ENCODE measurements at places on chromosomes 3 and 15. TPM values are rescaled to one million over a fixed set of nuclear protein-coding genes. Genes with fewer than 3 reads are reported as not detected.

- DNase-seq, result no peak
- no peak overlapping the region for H3K4me3 ChIP-seq
- no peak overlapping the region for H3K27ac ChIP-seq
- H3K4me1 ChIP-seq, result peaks cover 21% of the 10 kb centered on the region
- H3K27me3 ChIP-seq, result no peaks in the 10 kb centered on the region
These were observed 7.5 kb downstream of the XIRP1 start for GRCh38 chr3:39184968-39185285.

- H3K27me3 ChIP-seq, result no peaks in the 10 kb centered on the region
- no peaks in the 10 kb centered on the region for H3K4me1 ChIP-seq
- DNase-seq, result no peak
- no peak overlapping the region for H3K27ac ChIP-seq
These were observed 470.4 kb downstream of the ROBO1 start for GRCh38 chr3:79297245-79297960.

- H3K4me1 ChIP-seq, result no peaks in the 10 kb centered on the region
- H3K27me3 ChIP-seq, result peaks cover 27% of the 10 kb centered on the region
- no peak overlapping the region for H3K27ac ChIP-seq
- no peak overlapping the region for H3K4me3 ChIP-seq
These were observed 47.3 kb downstream of the CRABP1 start for GRCh38 chr15:78387246-78388037.

- H3K4me1 ChIP-seq, result peaks cover 62% of the 10 kb centered on the region
- H3K4me3 ChIP-seq, result peak within 1 kb of the TSS; percentile 93
- DNase-seq, result peak; percentile 97
These were observed at the start of gene TWF2 for GRCh38 chr3:52238761-52239701. Gene TWF2, minus strand, starts transcription at chr3:52239158. Its CDS starts 142 bp downstream, at chr3:52239016.

- DNase-seq, result no peak
- H3K4me1 ChIP-seq, result peaks cover 51% of the 10 kb centered on the region
- H3K36me3 ChIP-seq, result peaks cover 54% of the 10 kb centered on the region
These were observed 122.7 kb upstream of the BHLHE40 start for GRCh38 chr3:4856564-4856963.

Gene PCSK6
- total RNA-seq, result 4.7 TPM
